ENCODE measurements at places on chromosomes 11 and 22.

- DNase-seq: no peak
Measured at GRCh38 chr11:76781046-76781801, 1.9 kb upstream of the TSKU start.

DNA sequence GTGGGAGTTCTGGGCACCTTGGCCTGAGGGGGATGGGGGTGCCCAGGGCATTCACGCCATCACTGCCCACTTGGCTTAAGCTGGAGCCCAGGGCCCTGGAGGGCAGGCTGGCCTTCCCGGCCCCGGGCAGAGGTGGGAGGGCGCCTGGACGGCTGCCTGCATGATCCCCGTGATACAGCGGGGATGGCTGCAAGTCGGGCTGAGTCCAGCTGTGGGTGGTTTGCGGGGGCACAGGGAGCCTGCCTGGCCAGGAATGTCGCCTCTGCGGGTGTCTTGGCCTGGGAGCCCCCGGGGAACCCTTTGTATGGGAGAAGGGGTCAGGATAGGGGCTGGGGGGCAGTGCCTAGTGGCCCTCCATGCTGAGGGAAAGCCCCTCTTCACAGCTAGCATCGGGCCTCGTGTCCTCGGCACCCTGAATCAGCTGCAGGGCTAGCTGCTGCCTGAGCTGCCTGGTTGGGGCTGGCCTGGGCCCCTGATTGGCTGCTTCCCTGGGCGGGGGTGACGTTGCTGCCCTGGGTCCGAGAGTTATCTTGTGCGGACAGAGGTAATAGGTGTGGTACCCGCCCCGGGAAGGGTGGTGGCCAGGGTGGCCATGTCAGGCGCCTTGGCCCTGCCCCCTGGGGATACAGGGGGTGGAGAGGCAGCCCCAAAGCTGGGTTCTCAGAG, 8.3 kb downstream of the BRSK2 start:
- DNase-seq: no peak

DNA sequence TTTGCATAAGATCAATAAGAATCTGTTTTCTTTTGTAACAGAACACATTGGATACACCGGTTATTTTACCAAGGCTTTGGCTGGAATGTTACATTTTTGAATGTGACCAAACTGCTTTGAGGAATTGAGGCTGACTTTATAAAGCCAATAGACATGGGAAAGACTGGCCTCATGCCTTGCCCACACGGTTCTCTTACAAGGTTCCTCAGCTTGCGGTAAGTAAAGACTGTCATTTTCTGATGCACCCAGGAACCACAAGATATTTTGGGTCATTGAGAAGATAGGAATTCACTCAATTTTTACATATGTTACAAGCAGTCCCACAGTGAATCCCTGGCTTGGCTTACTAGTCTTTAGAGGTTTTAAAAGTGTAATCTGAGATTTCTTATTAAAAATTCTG, 23.9 kb downstream of the OR10A6 start:
- no peak for DNase-seq

- DNase-seq: no peak
Measured at GRCh38 chr22:38948181-38948940, 9.0 kb upstream of the APOBEC3A start.

GRCh38 chr22:42078469-42079318, 806 bp upstream of the SMDT1 start:
- no peak for DNase-seq

DNA sequence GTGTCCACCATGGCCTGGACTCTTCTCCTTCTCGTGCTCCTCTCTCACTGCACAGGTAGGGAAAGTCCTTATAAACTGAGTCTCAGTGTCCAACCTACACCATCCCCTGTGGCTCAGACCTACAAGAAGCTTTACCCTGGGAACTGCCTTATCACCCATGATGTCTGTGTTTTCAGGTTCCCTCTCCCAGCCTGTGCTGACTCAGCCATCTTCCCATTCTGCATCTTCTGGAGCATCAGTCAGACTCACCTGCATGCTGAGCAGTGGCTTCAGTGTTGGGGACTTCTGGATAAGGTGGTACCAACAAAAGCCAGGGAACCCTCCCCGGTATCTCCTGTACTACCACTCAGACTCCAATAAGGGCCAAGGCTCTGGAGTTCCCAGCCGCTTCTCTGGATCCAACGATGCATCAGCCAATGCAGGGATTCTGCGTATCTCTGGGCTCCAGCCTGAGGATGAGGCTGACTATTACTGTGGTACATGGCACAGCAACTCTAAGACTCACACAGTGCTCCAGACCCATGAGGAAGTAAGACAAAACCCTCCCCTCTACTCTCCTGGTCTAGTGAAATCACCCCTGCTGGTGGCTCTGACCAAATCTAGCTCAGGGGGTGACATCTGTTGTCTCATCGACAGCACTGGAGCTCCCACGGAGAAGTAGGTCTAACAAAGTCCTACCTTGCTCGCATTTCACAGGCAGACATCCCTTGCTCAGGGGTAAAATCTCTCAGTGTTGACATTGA, 74.3 kb downstream of the VPREB1 start:
- DNase-seq: no peak

GRCh38 chr11:12889243-12889642, 119.9 kb upstream of the RASSF10 start:
- DNase-seq: no peak

DNA sequence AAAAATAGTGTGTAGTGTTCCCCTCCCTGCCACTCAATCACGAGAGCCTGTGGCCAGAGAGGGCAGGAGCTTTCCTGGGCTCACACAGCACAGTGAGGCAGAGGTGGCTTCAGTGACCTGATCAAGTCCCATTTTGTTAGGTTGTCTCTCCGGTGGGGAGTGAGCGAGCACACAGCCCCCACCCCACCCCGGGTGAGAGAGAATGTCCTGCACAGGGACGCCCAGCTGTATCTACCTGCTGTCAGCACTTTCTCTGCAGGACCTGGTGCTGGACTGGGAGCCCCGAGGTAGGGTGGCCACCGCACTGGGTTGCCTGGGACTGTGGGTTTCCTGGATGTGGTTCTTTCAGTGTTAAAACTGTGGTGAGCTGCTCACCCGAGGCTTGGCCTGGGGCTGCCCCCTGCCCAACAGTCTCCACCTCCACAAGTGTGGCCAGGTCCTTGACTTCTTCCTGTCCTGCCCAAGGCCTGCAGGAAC, 6.1 kb downstream of the CAPN5 start:
- DNase-seq: no peak

- no peak for DNase-seq
Measured at GRCh38 chr22:43241138-43241597, 54.2 kb upstream of the TTLL12 start.

DNA sequence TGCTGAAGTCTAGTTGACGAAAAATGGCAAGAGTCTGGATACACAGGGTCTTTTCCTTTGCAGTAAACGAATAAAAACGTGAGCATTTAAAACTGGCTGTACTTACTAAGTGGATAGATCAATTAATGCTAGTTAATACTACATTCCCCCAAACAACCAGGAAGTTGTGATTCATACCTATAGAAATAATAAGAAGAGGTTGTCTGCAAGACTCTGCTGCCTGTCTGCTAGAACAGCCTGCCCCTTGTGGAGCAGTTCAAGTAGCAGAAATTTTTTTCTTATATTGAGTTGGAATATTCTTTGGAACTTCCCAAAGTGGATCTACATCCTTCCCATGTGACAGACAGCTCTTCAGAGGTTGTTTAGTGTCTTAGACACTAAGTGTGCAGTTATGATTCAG, 86.8 kb downstream of the TEAD1 start:
- DNase-seq: no peak

GRCh38 chr11:117042689-117043088, 55.5 kb downstream of the SIK3 start:
- no peak for DNase-seq

- no peak for DNase-seq
Measured at GRCh38 chr11:4809246-4809645, 5.1 kb upstream of the OR52R1 start.

GRCh38 chr11:7894251-7894650, 36.8 kb downstream of the OR10A6 start:
- DNase-seq: no peak

GRCh38 chr11:22415476-22415875, 77.3 kb downstream of the SLC17A6 start:
- no peak for DNase-seq

- no peak for DNase-seq
Measured at GRCh38 chr11:27218421-27219038, 144.5 kb downstream of the CCDC34 start.

GRCh38 chr11:86440843-86441242, 66.2 kb downstream of the CCDC81 start:
- DNase-seq: no peak

GRCh38 chr22:24181996-24182899, 961 bp downstream of the SUSD2 start:
- DNase-seq: no peak

- no peak for DNase-seq
Measured at GRCh38 chr11:1228101-1228821, 5.4 kb downstream of the MUC5B start.

DNA sequence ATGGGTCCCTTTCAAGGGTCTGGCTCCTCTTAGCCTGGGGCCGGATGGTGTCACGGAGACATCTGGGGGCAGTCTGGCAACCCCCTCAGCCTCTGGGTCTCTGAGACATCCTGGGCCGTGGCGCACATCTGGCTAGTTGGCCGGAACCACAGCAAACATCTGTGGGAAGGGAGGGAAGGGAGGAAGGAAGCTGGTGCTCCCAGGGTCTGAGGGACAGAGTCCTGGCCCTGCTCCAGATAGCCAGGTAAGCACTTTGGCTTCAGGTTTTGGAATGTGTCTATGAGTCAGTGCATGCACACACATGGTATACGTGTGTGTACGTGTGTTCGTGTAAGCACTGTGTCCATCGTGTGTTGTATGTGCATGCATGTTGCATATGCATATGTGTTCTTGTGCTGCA, 225.1 kb downstream of the MN1 start:
- DNase-seq: no peak

- no peak for DNase-seq
Measured at GRCh38 chr11:19244084-19244483, 3.3 kb upstream of the E2F8 start.

DNA sequence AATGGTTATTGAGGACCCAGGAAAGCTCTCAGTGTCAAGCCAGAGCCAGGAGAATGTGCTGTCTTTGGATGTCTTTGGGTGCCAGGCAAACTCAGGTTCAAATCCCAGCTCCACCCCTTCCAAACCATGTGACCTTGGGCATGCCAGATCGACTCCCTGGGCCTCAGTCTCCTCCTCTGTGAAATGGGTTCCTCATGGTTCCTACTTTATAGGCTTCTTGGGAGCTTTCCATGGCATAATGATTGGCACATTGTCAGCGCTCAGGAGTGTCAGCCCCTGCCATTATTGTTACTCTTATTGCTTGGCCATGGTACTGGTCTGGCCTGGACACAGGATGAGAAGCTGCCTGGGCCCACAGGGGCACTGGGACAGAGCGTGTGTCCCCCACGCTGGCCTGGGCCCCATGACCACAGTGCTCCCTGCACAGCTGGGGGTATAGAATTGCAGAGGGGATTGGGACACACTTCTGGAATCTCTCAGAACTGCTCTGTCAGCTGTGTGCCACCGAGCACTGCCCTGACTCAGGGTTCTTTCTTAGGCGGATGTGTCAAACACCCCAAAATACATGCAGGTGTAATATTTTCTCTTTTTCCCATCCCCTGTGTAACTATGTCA, 37.6 kb upstream of the CRYBB3 start:
- no peak for DNase-seq

DNA sequence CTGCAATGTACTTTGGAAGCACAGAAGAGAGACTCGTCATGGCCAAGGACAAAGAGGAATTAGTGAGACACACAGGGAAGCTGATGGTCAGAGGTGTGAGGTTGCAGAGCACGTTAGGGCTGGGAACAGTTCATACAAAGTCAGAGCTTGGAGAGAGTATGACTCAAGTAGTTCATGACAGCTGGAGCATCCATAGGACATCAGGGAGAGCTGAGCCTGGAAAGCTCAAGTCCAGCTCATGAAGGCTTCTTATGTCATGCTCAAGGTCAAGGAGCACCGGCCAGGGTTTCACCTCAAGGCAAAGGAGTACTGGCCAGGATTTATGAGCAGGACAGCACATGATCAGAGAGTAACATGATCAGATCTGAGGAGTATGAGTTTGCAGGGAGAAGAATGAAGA, 64.6 kb upstream of the CHST1 start:
- no peak for DNase-seq

- peak; percentile 24 for DNase-seq
Measured at GRCh38 chr22:45240104-45240809, 437 bp downstream of the KIAA0930 start.

- DNase-seq: no peak
Measured at GRCh38 chr11:87127101-87127500, 89.4 kb downstream of the TMEM135 start.

DNA sequence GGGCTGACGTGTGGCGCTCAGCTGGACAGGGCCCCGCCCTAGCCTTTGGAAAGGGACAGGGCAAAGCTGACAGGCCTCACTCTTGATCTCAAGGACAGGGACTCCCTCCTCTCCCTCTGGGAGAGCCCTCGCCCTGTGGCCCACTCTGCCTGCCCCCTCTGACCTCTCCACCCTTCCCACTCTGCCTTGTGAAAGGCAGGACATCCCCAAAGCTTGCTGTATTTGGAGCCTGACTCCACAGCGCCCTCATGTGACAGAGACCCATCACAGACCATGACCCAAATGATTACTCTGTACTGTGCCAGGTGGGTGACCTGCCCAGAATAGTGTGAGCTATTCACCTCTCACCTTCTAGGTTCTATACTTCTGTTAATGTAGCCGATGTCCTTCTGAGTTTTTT, 18.8 kb downstream of the P2RY2 start:
- no peak for DNase-seq

DNA sequence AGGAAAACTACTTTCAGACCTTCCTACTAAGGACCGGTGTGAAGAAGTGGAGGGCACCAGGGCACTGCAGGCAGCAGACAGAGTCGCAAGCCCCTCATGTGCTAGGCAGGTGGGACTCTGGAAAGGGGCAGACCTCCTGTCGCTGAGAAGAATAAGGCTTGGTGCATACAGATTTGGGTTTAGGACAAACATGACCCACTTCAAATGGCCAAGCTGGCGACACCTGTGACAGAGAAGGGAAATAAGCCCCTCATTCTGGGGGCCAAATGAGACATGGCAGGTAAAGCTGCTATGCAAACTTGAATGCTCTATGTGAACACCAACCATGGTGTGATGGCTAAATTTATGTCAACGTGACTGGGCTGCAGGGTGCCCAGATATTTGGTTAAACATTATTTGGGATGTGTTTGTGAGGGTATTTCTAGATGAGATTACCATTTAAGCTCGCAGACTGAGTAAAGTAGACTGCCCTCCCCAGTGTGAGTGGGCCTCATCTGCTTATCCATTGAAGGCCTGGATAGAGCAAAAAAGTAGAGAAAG, 112.4 kb upstream of the PITPNB start:
- no peak for DNase-seq

DNA sequence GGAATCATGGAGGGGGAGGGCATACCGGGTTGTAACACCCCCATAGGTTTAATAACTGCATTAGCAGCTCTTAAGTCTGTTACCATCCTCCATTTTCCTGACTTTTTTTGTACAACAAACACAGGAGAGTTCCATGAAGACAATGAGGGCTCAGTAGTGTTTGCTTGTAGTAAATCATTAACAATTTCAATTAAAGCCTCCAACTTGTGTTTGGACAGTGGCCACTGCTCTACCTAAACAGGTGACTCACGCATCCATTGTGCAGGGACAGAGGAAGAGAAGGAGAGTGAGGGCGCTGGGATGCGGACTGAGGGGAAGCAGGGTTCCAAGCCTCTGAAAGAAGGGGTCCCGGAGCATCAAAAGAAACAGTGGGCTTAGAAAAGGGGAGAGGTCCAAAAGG, 21.3 kb upstream of the MTNR1B start:
- DNase-seq: no peak

- no peak for DNase-seq
Measured at GRCh38 chr11:34621876-34622275, 983 bp downstream of the EHF start.

GRCh38 chr11:115965767-115966504, 461.7 kb upstream of the CADM1 start:
- no peak for DNase-seq

GRCh38 chr11:17471501-17471900, 5.1 kb downstream of the ABCC8 start:
- no peak for DNase-seq

Measured in stimulated activated CD4-positive, alpha-beta T cell treated with anti-CD3 and anti-CD28 coated beads, TNF-alpha, amount 100 ng/mL, for 48 hours (primary cell).